ENCODE measurements at places on chromosomes 7 and 10. TPM values are rescaled to one million over a fixed set of nuclear protein-coding genes. Genes with fewer than 3 reads are reported as not detected.

The MRC1 gene
- total RNA-seq, result 0.02 TPM

The ZNF398 gene
- 9.9 TPM for total RNA-seq

The GLCCI1 gene
- total RNA-seq, result 0.97 TPM

The SLC26A4 gene
- 0.14 TPM for total RNA-seq

The LRRC17 gene
- total RNA-seq, result 0.09 TPM

The CNNM1 gene
- 22.8 TPM for total RNA-seq

The ANKRD7 gene
- 0.13 TPM for total RNA-seq

The EPDR1 gene
- 76.1 TPM for total RNA-seq

The NPSR1 gene
- not detected for total RNA-seq

The RRP12 gene
- total RNA-seq, result 57.4 TPM

The MSMB gene
- total RNA-seq, result not detected

The VSTM4 gene
- 0.41 TPM for total RNA-seq

The OR9A2 gene
- not detected for total RNA-seq

The TUBAL3 gene
- total RNA-seq, result 0.31 TPM

The NUDT1 gene
- 117 TPM for total RNA-seq

The VPS37D gene
- 4.7 TPM for total RNA-seq

The PCBD1 gene
- total RNA-seq, result 230 TPM

The TYW1B gene
- 2.8 TPM for total RNA-seq

The SYT15B gene
- 3.6 TPM for total RNA-seq

The NACAD gene
- 0.25 TPM for total RNA-seq

The PTPRZ1 gene
- 0.02 TPM for total RNA-seq

The NME8 gene
- total RNA-seq, result not detected

The TNRC18 gene
- total RNA-seq, result 49.5 TPM

The ZNF736 gene
- not detected for total RNA-seq
